ENCODE measurements at places on chromosomes 4 and X.

- no peak overlapping the region for H3K4me3 ChIP-seq
- no peaks in the 10 kb centered on the region for H3K4me1 ChIP-seq
- H3K27me3 ChIP-seq: no peaks in the 10 kb centered on the region
- no peak for DNase-seq
These were observed 53.8 kb upstream of the ATXN3L start for GRCh38 chrX:13373431-13374187.

DNA sequence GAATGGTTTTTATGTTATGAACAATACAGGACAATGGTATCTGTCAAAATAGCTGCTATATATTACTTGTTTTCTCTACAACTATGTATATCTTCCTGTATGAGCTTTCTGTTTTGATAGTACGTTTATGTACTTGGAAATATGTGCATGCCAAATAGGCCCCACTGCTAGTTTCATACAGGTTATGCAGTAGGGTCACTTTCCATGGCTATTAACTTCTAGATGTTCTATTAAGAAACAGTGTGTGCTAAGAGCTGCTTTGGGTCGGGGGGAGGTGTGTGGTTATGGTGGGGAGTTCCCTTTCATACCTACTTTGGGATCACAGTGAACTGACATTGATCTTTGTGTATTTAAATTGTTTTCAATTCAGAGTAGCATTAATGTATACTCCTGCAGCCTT is 30.9 kb downstream of the RBPJ start:
- no peak overlapping the region for H3K4me3 ChIP-seq
- DNase-seq: no peak
- no peaks in the 10 kb centered on the region for H3K36me3 ChIP-seq
- H3K27ac ChIP-seq: no peak overlapping the region
- H3K4me1 ChIP-seq: peaks cover 19% of the 10 kb centered on the region

GRCh38 chrX:1938190-1938589 is 323.3 kb downstream of the ASMT start:
- no peak overlapping the region for H3K4me3 ChIP-seq
- no peaks in the 10 kb centered on the region for H3K36me3 ChIP-seq

DNA sequence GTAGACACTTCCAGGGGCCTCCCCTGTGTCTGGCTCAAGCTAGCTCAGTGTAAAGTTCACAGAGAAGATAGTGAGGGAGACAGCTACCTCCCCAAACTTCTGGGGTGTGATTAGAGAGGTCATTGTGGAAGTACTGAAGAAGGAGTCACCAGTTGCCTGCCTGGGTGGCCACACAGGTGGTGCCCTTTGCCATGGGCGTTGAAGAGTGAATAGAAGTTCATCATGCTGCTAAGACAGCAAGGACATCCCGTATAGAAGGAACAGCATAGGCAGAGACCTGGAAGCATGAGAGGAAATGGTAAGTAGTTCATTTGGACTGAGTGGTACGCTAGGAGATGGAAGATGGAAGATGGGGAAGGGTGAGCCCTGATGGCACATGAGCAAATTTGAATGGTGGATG is 110.1 kb downstream of the PJA1 start:
- no peak overlapping the region for H3K4me3 ChIP-seq
- H3K27ac ChIP-seq: no peak overlapping the region
- H3K36me3 ChIP-seq: no peaks in the 10 kb centered on the region
- no peaks in the 10 kb centered on the region for H3K4me1 ChIP-seq

GRCh38 chr4:13174001-13174400 is 310.1 kb downstream of the RAB28 start:
- no peaks in the 10 kb centered on the region for H3K36me3 ChIP-seq
- no peak overlapping the region for H3K27ac ChIP-seq
- no peaks in the 10 kb centered on the region for H3K27me3 ChIP-seq
- no peak overlapping the region for H3K4me3 ChIP-seq
- DNase-seq: no peak

- no peaks in the 10 kb centered on the region for H3K36me3 ChIP-seq
- no peak for DNase-seq
- no peak overlapping the region for H3K4me3 ChIP-seq
- peaks cover 14% of the 10 kb centered on the region for H3K27me3 ChIP-seq
These were observed 1.3 kb upstream of the PCDH7 start for GRCh38 chr4:30718641-30719453.

DNA sequence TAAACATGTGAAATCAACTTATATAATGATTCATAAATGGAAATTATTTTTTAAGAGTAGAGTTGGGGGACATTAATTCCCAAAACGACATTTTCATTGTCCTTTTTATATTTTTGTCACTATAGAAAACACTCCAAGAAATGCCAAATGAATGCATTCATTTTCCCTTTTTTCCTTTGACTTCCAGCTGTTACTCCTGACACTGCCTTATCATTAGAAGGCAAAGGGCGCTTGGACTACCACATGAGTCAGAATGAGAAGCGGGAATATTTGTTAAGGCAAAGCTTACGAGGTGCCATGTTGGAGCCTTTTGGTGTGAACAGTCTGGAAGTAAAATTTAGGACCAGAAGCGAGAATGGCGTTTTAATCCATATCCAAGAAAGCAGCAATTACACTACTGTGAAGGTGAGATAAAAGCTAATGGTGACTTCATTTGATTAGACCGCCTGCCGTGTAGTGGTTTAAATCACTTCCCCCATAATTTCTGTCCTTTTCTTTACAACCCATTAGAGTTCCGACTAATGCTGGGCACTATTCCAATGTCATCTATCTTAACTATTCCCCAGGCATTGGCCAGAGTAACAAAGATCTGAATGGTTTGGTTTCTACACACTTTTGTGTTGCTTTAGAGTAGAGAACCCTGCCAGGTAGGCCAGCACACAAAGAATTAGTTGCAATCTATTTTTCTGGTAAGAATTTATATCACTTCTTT is 166.7 kb downstream of the FAT4 start:
- no peaks in the 10 kb centered on the region for H3K36me3 ChIP-seq
- H3K4me1 ChIP-seq: no peaks in the 10 kb centered on the region
- no peak overlapping the region for H3K4me3 ChIP-seq
- H3K27ac ChIP-seq: no peak overlapping the region
- DNase-seq: no peak
- no peaks in the 10 kb centered on the region for H3K27me3 ChIP-seq

GRCh38 chr4:8913858-8914460 is 42.3 kb upstream of the HMX1 start:
- H3K27ac ChIP-seq: no peak overlapping the region
- H3K27me3 ChIP-seq: no peaks in the 10 kb centered on the region
- no peaks in the 10 kb centered on the region for H3K4me1 ChIP-seq

DNA sequence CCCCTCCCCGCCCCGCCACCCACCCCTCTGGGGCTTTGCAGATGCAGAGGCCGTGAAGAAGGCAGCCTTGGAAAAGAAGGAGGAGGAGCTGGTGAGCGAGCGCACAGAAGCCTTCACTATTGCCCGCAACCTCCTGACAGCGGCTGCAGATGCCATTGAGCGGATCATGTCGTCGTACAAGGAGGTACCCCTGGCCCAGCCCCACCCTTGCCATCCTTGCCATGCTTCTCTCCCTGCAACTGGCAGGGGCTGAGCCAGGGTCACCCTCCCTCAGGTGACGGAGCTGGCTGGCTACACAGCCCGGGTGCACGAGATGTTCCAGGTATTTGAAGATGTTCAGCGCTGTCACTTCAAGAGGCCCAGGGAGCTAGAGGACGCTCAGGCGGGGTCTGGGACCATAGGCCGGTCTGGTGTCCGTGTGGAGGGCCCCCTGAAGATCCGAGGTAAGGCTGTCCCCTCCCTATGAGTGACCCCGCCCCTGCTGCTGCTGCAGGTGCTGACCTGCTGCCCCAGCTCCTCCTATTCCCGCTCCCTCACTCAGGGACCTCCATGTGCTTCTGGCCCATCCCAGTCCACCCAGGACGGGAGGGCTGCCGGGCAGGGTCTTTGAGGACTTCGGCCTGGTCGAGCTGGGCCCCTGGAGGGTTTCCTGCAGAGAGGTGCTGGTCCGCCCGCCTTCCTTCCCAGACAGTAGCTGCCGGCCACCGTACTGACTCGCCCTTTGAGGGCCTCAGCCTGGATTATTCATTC is 11.6 kb downstream of the ABCD1 start:
- peaks cover 8% of the 10 kb centered on the region for H3K4me1 ChIP-seq
- no peaks in the 10 kb centered on the region for H3K27me3 ChIP-seq
- H3K27ac ChIP-seq: no peak overlapping the region
- no peak overlapping the region for H3K4me3 ChIP-seq
- no peaks in the 10 kb centered on the region for H3K36me3 ChIP-seq
- no peak for DNase-seq

DNA sequence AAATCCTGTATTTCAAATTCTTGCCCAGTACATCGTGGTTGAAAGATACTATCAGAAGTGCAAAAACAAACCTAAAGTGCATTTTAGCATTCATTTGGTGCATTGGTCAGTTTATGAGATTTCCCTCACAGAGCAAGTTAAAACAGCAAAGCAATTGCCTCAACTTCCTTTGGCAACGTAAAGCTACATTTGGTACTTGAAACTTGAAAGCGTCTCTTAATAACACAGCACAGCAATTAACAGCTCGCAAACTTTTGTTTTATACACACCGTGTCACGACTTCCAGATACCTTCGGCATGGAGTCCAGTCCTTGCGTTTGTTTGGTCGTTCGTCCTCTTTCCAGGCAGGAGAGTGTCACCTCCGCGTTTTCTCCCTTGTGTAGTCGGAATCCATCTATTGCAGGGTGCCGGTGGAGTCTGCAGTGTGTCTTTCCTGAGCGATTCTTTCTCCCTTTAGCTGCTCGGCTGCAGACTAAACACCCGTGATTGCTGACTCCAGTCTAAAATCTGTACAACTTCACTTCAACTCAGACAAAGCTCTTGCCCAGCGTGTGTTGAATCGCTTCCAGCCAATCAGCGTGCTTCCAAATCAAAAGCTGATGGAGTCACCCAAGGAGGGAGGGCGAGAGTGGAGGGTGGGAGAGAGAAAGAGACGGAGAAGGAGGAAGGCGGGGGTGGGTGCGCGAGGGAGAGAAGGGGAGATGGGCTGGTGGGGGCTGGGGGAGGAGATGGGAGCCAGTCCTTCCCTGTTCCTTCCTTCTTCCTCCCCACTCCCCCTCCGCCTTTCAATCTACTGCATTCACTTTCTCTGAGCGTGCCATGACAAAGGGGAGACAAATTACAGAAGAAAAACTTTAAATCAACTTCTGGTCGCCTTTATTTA is at the start of gene PCDH18:
TSS of gene PCDH18 (minus strand) at position 509 of the 883 bp plus-strand sequence. CDS start at position 103, 406 bp downstream.
- no peaks in the 10 kb centered on the region for H3K4me1 ChIP-seq
- H3K27me3 ChIP-seq: no peaks in the 10 kb centered on the region
- H3K36me3 ChIP-seq: no peaks in the 10 kb centered on the region
- H3K4me3 ChIP-seq: peak within 1 kb of the TSS; percentile 74
- peak; percentile 1 for DNase-seq

- no peak overlapping the region for H3K4me3 ChIP-seq
- H3K36me3 ChIP-seq: no peaks in the 10 kb centered on the region
- no peaks in the 10 kb centered on the region for H3K4me1 ChIP-seq
- DNase-seq: no peak
- H3K27me3 ChIP-seq: no peaks in the 10 kb centered on the region
These were observed 54.5 kb downstream of the CLDN34 start for GRCh38 chrX:10021461-10022272.

DNA sequence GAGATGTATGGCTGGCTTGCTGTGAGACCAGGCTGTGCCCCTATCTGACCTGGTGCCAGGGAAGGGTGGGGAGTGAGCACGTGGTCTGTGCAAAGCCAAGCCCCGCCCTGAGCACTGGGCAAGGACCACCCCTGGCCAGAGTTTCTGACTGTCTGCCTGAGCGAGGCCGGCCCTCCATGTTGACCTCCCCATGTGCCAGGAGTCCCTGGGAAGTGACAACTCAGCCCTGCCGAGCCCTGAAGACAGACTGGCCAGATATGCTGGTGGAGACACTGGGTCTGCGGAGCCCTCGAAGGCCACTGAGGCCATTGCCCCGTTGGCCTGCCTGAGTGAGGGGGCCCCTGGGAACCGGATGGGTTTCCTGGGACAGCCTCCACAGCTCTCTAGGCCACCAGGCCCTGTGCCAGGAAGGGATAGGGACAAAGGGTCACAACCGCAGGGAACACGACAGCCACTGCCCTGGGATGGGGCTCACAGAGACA is 7.1 kb upstream of the BGN start:
- DNase-seq: no peak
- H3K27ac ChIP-seq: no peak overlapping the region
- H3K4me3 ChIP-seq: no peak overlapping the region
- no peaks in the 10 kb centered on the region for H3K27me3 ChIP-seq

GRCh38 chrX:134971926-134972325 is 18.9 kb upstream of the SMIM10 start:
- no peaks in the 10 kb centered on the region for H3K36me3 ChIP-seq
- H3K27ac ChIP-seq: no peak overlapping the region
- no peak for DNase-seq
- H3K4me3 ChIP-seq: no peak overlapping the region
- H3K4me1 ChIP-seq: no peaks in the 10 kb centered on the region
- H3K27me3 ChIP-seq: no peaks in the 10 kb centered on the region

DNA sequence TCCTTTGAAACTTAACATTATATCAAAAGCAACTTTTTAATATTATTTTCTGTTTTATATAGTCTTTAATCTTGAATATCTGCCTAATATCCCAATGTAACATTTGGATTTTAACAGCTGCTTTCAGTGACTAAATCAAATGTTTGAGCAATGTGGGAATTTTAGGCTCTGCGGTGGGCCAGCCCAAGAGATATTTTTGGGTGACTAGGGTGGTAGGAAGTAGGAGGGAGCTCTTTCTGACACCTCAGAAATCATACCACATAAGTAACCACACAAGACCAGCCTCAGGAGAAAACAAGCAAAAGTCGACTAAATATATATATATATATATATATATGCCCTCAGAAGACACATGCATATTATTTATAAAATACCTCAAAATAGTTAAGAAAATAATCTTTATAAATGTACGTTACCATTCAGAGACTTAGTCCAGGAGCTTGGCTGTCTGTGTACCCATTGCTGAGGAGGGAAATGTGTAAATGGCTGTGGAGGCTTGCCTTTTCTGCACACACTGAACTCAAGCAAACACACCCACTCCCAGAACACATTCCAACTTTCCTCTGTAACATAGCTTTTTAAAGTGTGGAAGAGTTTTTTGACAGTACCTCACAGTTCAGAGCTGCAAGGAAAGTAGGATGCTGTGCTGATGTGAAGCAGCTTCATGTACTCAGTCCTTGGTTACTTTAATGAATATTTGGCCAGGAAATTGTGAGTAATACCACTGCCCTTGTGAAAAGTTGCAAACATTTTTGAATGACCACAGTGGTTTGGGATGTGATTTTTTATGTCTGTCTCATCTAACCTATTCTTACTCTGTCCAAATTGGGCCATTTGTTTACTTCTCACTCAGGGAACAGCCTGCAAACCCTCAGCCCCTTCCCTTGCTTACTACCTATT is at the start of gene RTL3:
TSS of gene RTL3 (minus strand) at position 484 of the 900 bp plus-strand sequence. CDS start 908 bp downstream, outside the sequence.
- H3K27me3 ChIP-seq: no peaks in the 10 kb centered on the region
- H3K27ac ChIP-seq: no peak within 1 kb of the TSS
- no peaks in the 10 kb centered on the region for H3K4me1 ChIP-seq
- H3K36me3 ChIP-seq: no peaks in the 10 kb centered on the region
- no peak for DNase-seq
- no peak within 1 kb of the TSS for H3K4me3 ChIP-seq

DNA sequence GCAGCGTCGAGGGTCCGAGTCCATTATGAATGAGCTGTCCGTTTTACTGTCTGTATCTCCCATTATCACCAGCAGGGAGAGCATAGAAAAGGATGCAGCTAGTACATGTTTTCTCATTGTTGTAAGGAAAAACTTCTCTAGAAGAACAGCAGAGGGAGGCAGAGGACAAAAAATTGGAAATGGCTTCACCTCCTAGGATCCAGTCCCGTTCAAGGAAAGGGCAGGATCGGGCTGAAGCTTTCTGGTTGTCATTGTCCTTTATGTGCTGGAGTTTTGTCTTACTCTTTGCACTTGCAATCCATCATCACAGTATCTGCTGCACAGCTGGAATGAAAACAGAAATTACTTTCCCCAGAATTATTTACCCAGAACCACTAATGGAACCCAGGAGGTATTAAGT is 14.7 kb downstream of the NDP start:
- no peaks in the 10 kb centered on the region for H3K36me3 ChIP-seq
- no peak overlapping the region for H3K4me3 ChIP-seq
- H3K27me3 ChIP-seq: no peaks in the 10 kb centered on the region
- DNase-seq: peak; percentile 68
- no peaks in the 10 kb centered on the region for H3K4me1 ChIP-seq
- H3K27ac ChIP-seq: no peak overlapping the region
